T-cell (primary cell): ENCODE measurements at places on chromosomes 4 and X. TPM values are rescaled to one million over a fixed set of nuclear protein-coding genes. Genes with fewer than 3 reads are reported as not detected.
A peak's percentile ranks its signal among the peaks of the same experiment; 100 is the strongest.

Gene RNF128
- total RNA-seq, result 0.13 TPM

Gene SYNPO2
- 0.28 TPM for total RNA-seq

Gene REELD1
- 0.65 TPM for total RNA-seq

Gene S100G
- not detected for total RNA-seq

Gene SRPX2
- not detected for total RNA-seq

- H3K4me3 ChIP-seq, result no peak overlapping the region
- no peaks in the 10 kb centered on the region for H3K4me1 ChIP-seq
- H3K27ac ChIP-seq, result no peak overlapping the region
- no peak for DNase-seq
These were observed 87.3 kb downstream of the STPG2 start for GRCh38 chr4:98055800-98056501.

DNA sequence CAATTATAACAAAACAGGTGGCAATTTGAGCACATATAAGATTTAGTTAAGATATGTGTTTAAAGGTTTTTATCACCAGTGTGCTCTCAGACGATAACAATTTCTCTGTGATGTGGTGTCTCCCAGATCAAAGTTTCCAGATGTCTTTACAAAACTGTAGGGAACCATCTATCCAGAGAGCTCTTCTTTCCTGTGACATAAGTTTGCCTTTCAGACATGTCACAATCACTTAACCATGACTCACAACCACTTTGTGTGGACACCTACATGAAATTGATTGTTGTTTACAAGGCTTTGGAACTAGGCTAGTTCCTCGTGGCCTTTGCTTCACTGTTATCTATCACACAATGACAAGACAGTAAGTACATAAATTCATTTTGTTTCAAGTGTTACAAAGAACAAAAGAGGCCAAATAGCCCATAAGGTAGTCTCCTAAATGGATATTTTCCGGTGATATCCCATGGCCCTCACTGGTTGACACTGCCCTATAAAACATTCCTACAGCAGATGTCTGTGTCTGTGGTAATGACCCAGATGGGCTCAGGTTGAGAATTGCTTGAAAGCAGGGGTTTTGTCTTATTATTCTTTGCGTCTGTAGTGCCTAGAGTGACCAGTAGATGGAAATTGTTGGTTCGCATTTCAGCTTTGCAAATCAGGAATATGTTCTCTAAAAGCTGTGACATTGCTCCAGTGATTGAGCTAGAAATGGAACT, 297.8 kb upstream of the FAM241A start:
- H3K36me3 ChIP-seq, result no peaks in the 10 kb centered on the region
- H3K27ac ChIP-seq, result no peak overlapping the region
- H3K4me3 ChIP-seq, result no peak overlapping the region

- no peaks in the 10 kb centered on the region for H3K27me3 ChIP-seq
- no peaks in the 10 kb centered on the region for H3K36me3 ChIP-seq
- H3K27ac ChIP-seq, result no peak overlapping the region
- H3K4me1 ChIP-seq, result no peaks in the 10 kb centered on the region
These were observed 550.5 kb upstream of the SMIM31 start for GRCh38 chr4:164203476-164203875.

DNA sequence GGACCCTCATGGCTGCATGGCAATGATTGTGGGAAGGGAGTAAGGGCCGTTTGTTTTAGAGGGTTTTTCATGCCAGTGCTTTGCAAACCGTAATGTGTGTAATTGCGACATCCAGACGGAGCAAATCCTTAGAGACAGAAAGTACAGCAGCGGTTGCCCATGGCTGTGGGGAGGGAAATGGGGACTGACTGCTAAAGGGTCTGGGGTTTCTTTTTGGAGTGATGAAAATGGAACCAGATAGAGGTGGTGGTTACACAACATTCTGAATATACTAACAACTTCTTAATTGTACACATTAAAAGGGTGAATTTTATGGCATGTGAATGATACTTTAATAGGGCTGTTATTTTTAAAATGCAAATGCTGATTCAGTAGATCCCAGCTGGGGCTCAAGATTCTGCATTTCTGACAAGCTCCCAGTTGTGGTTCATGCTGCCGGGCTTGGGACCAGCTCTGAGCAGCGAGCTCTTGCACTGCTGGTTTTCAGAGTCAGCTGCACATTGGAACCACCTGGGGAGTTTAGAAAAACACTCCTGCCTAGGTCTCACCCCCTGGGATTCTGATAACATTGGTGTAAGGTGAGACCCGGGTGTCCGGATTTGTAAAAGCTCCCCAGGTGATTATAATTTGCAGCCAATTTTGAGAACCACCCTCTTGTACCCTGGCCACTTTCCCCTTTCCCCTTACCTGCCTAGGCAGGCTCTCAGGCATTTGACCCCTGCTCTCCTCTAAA, 47.7 kb downstream of the PRPS1 start:
- H3K36me3 ChIP-seq, result no peaks in the 10 kb centered on the region
- no peak for DNase-seq
- H3K4me1 ChIP-seq, result peaks cover 73% of the 10 kb centered on the region
- H3K27ac ChIP-seq, result peak overlapping the region; percentile 99
- H3K27me3 ChIP-seq, result no peaks in the 10 kb centered on the region

DNA sequence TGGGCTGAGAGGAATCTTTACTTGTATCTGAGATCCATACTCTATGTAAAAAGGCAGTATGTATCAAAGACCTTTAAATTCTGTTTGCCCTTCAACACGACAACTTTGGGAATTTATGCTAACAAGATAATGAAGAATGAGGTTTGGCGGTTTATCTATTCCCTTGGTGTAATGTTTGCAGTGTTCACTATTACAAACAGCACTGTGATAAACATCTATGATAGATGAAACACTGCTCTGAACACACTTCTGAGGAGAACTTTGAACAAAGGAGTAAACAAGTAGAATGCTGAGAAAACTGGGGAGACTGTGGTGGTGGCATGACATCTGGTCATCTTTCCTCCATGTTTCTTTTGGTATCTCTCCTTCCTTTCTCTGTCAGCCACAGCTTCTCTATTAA, 126.9 kb downstream of the PDE5A start:
- no peaks in the 10 kb centered on the region for H3K4me1 ChIP-seq
- no peak for DNase-seq
- peaks cover 3% of the 10 kb centered on the region for H3K36me3 ChIP-seq
- no peak overlapping the region for H3K27ac ChIP-seq
- H3K27me3 ChIP-seq, result no peaks in the 10 kb centered on the region

GRCh38 chrX:107669261-107669660, 41.0 kb downstream of the PRPS1 start:
- no peaks in the 10 kb centered on the region for H3K27me3 ChIP-seq
- no peak overlapping the region for H3K4me3 ChIP-seq
- no peak for DNase-seq
- H3K4me1 ChIP-seq, result peaks cover 8% of the 10 kb centered on the region
- no peaks in the 10 kb centered on the region for H3K36me3 ChIP-seq

- peaks cover 87% of the 10 kb centered on the region for H3K27me3 ChIP-seq
- peaks cover 4% of the 10 kb centered on the region for H3K4me1 ChIP-seq
- H3K4me3 ChIP-seq, result no peak overlapping the region
- no peak for DNase-seq
These were observed 1.1 kb downstream of the NKX3-2 start for GRCh38 chr4:13543032-13543838.

GRCh38 chr4:8002525-8003309, 63.1 kb upstream of the AFAP1 start:
- H3K36me3 ChIP-seq, result no peaks in the 10 kb centered on the region
- DNase-seq, result no peak
- no peak overlapping the region for H3K4me3 ChIP-seq
- H3K4me1 ChIP-seq, result no peaks in the 10 kb centered on the region
- peaks cover 17% of the 10 kb centered on the region for H3K27me3 ChIP-seq

- H3K27ac ChIP-seq, result no peak overlapping the region
- no peaks in the 10 kb centered on the region for H3K36me3 ChIP-seq
- no peaks in the 10 kb centered on the region for H3K4me1 ChIP-seq
- H3K4me3 ChIP-seq, result no peak overlapping the region
- DNase-seq, result no peak
These were observed 443.7 kb upstream of the RASGEF1B start for GRCh38 chr4:81915430-81915829.
